ENCODE measurements at places on chromosomes 11 and 22.
A peak's percentile ranks its signal among the peaks of the same experiment; 100 is the strongest.

- DNase-seq, result peak; percentile 100
Measured at GRCh38 chr11:40328890-40329614, 1130.4 kb downstream of the LRRC4C start.

- no peak for DNase-seq
Measured at GRCh38 chr11:129435499-129436245, 60.0 kb downstream of the BARX2 start.

GRCh38 chr11:64969209-64969608, 2.7 kb downstream of the MAJIN start:
- DNase-seq, result no peak

DNA sequence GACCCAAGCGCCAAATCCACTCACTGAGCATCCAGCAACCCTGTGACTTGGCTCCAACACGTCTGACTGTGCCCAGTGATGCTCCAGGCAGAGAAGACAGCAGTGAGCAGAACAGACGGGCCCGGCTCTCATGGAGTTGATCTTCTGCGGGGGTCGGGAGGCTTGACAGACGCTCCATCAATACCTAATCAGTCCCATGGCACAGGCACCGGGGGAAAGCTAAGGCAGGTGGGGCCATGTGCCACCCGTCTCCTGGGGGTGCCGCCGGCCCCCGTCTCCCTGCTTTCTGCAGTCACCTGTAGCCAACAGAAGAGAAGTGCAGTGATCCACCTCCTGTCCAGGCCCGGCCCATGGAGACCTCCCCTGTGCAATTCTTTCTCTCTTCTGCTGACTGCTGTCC, 47.5 kb downstream of the LINC01488 start:
- DNase-seq, result no peak

DNA sequence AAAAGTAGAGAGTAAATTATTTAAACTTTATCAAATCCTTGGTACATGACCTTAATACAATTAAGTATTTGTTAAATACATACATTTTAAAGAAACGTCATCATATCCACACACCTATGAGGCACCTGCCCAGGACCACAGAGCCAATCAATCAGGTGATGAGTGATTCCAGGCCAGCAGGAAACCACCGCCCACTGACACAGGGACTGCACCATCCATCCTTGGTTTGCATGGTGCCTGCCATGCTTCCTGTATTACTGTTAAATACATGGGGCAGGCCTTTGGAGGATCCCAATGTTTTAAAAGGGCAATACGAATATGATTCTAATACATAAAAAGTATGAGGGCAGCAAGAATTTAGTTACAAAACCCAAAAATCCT, 7.0 kb upstream of the TBC1D10A start:
- no peak for DNase-seq

GRCh38 chr11:65947603-65948125, 2.4 kb downstream of the TSGA10IP start:
- DNase-seq, result no peak
